Right cardiac atrium (tissue), 5 donors: ENCODE measurements at places on chromosomes 5 and 9.

DNA sequence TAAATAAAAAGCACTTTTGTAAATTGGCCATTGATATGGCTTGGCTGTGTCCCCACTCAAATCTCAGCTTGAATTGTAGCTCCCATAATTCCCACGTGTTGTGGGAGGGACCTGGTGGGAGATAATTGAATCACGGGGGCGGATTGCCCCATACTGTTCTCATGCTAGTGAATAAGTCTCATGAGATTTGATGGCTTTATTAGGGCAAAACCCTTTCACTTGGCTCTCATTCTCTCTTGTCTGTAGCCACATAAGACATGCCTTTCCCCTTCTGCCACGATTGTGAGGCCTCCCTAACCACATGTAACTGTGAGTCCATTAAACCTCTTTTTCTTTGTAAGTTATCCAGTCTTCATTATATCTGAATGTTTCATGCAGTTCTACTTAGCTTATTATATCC is 153.2 kb downstream of the TARS1 start:
- no peak for DNase-seq

DNA sequence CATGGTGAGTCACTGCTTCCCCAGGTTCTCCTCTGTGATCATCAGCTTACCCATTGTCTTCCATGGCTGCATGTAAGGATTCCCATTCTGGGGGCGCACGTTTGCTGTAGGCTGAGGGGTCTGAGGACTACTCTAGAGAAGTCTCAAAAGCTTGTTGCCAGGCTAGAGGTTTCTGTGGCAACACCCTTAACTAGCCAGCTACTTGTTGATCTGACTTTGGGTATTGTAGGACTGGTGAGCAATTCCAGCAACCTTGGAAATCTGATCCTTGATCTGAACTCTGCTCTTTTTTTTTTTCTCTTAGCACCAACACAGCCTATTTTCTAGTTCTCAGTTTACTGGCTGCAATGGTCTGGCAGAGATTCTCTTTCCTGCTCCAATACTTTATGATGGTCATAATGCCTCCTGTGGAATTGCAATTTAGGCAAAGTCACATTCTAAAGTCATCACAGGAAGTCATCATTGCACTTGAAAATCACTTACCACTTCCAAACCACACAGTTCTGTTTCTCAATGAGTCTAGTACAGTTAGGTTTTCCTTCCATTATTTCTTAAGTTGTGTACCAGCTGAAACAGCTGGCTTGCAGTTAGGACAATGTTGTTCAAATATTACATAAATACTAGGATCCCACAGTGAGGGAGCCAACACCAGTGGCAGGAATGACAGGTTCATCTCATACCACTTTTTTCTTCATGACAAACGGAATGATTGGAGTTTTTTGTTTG is 110.3 kb downstream of the SLC12A2 start:
- no peak for DNase-seq

GRCh38 chr5:124236361-124237205 is 509.9 kb downstream of the ZNF608 start:
- no peak for DNase-seq

DNA sequence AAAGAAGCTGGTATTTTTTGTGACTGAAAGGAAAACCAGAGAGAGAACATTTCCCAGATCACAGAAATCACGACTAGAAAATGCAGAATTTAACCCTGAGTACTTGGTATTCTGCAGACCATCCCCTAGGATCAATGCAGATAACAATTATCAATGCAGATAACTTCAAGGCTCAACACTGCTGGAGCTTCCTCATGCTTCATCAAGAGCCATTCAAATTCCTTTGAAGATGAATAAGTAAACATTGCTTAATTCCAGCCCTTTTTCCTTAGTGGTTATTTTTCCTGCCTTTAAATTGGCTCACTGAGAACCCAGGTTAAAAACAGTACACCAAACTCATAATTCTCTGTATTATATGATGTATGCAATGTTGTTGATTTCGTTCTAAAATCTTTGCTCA is 370.1 kb upstream of the TLE4 start:
- no peak for DNase-seq
